ENCODE measurements at places on chromosomes 7 and 10.

- DNase-seq, result no peak
Measured at GRCh38 chr7:105297985-105298384, 90.7 kb downstream of the SRPK2 start.

- peak; percentile 82 for DNase-seq
Measured at GRCh38 chr7:123770378-123770777, 21.6 kb upstream of the WASL start.

DNA sequence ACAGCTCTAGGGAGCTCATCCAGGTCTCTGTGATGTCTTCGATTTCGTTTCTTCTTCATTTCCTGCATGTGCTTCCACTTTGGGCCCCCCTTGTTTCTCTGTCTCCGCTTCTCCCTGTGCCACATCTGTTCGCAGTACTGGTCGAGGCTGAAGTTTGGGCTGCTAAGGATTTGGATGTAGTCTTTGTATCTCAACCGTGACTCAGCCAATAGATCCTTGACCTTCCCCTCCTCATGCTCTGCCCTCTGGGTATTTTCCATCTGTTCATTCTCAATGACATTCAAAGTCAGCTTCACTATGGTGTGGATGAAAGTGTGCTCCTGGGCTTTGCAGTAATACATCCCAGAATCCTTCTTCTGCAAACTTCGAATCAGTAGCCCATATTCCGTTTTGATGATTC is 187.4 kb downstream of the SEMA3D start:
- DNase-seq, result no peak

DNA sequence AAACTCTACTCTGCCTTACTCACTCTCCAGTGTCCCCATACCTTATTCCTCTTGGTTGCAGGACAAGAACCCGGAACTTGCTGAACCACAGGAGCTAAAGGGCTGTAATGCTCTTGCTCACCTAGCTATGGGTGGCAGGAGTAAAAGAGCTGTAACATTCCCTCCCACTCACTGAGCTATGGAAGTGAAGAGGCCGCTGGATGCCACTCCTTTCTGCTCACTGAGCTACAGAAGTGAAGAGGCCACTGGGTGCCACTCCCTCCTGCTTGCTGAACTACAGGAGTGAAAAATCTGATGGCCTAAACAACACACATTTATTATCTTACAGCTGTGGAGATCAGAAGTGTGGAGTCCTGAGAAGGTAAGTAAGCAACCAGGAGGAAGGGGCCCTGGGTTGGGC is 17.5 kb downstream of the MRPS24 start:
- DNase-seq, result no peak

- no peak for DNase-seq
Measured at GRCh38 chr7:36357054-36357453, 32.6 kb upstream of the ANLN start.

DNA sequence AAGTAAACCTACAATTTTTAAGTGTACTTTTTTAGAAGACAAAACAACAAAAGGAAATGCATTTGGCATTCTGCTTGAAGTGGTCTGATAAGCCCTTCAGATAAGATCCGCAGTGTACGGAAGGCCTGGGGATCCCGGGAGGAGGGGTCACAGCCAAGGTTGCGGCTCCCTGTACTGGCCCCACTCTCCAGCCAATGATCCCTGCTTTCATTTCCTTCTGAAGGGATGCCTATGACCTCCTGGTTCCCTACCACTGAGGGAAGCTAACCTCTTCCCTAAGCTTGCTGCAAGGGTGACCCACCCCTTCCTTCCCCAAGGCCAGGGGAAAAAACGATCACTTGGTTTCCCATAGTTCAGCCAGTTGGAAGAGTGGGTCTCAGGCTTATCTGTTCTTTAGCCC is 5.3 kb downstream of the DENND2A start:
- no peak for DNase-seq

DNA sequence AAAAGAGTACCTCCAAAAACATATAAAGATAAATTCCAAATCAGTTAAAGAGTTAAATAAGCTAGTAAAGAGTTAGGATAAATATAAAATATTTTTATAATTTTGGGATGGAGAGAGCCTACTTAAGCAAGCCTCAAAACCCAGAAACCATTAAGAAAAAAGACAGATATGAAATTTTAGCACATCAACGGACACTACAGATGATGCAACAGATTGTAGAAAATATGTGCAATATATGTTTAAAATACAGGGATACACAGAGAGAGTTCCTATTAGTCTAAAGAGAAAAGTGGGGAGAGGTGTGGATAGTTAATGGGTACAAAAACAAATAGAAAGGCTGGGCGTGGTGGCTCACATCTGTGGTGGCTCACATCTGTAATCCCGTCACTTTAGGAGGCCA is 23.6 kb upstream of the USP54 start:
- DNase-seq, result no peak

- no peak for DNase-seq
Measured at GRCh38 chr10:91309711-91310110, 89.2 kb downstream of the PCGF5 start.

- DNase-seq, result no peak
Measured at GRCh38 chr10:1049425-1049958, 573 bp upstream of the IDI1 start.

GRCh38 chr7:26916336-26916735 is 51.9 kb upstream of the SKAP2 start:
- no peak for DNase-seq

DNA sequence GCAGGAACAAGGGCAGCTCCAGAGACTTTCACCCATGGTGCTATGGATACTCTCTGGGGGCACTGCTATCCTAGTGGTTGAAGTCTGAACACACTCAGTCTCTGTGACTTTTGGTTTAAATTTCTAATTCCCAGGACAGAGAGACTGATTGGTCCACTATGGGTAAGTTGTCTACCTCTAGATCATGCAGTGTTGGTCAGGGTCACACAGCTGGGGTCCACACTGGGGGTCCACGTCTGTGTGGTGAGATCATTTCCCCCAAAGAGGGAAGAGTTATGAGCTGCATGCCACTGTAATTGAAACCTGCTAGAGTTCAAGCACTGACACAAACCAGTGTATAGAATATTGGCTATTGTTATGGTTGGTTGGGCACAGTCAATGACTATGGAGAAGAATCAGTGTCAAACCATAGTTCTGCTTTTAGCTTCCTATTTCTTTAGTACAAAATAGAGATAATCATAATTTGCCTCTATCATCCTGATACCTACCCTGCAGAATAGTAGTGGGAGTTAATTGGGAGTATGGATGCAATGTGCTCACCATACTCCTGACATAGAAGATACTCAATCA is 101.6 kb downstream of the PRTFDC1 start:
- DNase-seq, result no peak

- peak; percentile 92 for DNase-seq
Measured at GRCh38 chr7:27066148-27066547, 29.7 kb downstream of the HOXA1 start.

- DNase-seq, result no peak
Measured at GRCh38 chr10:29619241-29619669, 15.5 kb downstream of the SVIL start.

DNA sequence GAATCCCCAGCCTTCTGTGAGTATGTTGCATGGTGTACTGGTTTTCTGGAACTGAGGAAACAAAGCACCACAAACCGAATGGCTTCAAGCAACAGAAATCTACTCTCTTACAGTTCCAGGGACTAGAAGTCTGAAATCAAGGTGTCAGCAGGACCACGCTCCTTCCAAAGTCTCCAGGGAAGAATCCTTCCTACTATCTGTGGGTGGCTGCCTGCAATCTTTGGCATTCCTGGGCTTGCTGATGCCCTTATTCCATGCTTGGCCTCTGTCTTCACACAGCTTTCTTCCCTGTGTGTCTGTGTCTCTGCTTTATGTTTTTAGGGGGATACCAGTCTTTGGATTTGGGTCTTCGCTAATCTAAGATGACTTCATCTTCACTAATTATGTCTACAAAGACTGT is 81.3 kb downstream of the LMBR1 start:
- DNase-seq, result no peak

GRCh38 chr10:69464801-69465401 is 13.6 kb downstream of the TSPAN15 start:
- no peak for DNase-seq

GRCh38 chr10:124605001-124605370 is 139.2 kb downstream of the FAM53B start:
- DNase-seq, result no peak

DNA sequence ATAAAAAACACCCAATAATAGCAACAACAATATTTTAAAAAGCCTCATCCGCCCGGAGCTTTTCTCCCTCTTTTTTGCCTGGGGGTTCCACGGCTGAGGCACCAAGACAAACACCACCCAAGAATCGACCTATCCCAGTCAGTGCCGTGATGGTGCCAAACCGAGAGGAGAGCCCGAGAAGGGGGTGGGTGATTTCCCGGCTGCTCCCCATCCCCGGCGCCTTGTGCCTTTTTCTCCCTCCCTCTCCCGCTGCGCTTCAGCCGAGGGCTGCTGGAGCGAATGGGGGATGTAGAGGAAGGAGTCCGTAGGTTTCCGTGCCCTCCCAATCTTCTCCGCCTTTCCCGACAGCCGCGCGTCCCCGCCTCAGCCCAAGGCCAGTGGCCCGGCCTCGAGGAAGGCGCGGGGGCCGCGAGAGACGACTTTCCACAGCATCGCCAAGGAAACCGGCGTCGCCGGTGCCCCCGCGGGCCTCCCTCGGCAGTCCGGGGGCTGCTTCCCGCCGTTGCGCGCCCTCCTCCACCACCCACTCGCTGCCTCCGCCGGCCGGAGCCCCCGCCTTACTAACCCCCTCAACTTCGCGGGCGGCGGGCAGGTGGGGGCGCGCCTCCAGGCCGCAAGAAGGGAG is 1.3 kb downstream of the EGR2 start:
- no peak for DNase-seq

GRCh38 chr7:129644634-129645230 is 33.2 kb downstream of the NRF1 start:
- DNase-seq, result peak; percentile 41

- no peak for DNase-seq
Measured at GRCh38 chr10:131743190-131744151, 157.3 kb upstream of the PPP2R2D start.

GRCh38 chr10:24982319-24983112 is 30.1 kb upstream of the PRTFDC1 start:
- no peak for DNase-seq

DNA sequence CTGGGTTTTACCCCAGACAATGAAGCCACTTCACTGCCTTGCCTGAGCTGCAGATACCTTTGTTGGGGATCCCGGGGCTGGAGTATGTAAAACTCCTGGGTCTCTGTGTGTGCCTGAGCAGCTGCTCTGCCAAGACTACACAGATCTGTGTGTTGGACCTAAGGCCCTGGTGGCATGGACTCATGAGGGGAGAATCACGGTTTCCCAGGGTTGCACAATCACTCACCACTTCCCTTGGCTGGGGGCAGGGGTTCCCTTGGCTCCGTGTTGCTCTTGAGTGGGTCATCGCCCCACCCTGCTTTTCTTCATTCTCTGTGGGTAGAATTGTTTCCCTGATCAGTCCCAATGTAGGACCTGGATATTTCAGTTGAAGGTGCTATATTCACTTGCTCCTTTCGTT is 13.9 kb upstream of the TBATA start:
- DNase-seq, result no peak

DNA sequence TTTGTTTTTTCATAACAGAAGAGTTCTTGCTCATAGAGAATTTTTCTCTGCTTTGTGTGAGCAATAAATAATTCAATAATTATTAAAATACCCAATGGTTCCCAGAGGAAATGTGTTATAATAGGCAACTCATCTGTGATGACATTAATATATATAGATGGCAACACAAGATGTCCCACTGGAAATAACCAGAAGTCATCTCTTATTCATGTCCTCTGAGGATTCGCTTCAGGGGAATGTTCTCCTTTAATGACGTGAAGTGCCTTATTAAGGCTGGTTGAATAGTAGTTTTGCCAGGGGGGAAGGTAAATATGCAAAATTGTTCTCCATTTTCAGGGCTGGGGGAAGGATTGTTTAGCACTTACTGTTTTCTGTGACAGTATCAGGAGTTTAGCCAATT is 3.1 kb downstream of the SLC39A12 start:
- no peak for DNase-seq

- DNase-seq, result no peak
Measured at GRCh38 chr7:116726713-116727431, 54.9 kb downstream of the MET start.

- no peak for DNase-seq
Measured at GRCh38 chr7:77409005-77409738, 7.0 kb downstream of the GSAP start.

GRCh38 chr7:104901240-104901619 is 112.8 kb upstream of the KMT2E start:
- no peak for DNase-seq

DNA sequence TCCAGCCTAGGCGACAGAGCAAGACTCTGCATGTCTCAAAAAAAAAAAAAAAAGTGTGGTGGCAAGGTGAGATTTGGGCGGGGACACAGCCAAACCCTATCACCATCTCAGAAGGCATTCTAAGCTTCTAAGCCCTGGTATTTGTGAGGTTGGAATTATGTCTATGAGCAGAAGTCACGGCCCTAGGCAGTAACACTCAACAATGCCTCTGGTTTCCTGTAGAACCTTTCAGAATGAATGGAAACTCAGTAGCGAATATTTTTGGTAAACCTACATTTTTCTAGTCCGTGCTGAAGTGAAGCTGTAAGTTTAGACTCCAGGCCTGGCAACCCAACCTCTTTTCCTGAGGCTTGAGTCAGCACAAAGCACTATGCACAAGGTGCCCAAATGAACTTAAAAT is 88.3 kb downstream of the FAM107B start:
- no peak for DNase-seq

DNA sequence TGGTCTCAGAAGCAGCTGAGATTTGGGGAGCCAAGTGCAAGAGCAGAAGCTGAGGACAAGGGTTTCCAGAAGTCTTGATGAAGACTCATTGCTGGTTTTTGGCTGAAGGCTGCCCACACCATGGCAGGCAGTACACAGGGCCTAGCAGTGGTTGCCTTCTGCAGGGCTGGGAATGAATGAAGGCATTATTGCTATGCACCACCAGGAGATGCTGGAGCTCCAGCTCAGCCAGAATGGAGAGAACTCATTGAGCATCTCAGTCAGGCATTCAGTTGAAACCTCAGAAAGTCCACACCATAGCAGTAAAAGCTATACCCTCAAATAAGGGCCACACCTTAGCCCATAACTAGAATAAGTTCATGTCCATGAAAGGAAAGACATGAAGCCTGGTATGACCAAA is 190.5 kb downstream of the DPP6 start:
- DNase-seq, result no peak
